ENCODE measurements at places on chromosomes 12 and 14.

- no peak for DNase-seq
Measured at GRCh38 chr14:68944162-68944561, 34.9 kb downstream of the ACTN1 start.

DNA sequence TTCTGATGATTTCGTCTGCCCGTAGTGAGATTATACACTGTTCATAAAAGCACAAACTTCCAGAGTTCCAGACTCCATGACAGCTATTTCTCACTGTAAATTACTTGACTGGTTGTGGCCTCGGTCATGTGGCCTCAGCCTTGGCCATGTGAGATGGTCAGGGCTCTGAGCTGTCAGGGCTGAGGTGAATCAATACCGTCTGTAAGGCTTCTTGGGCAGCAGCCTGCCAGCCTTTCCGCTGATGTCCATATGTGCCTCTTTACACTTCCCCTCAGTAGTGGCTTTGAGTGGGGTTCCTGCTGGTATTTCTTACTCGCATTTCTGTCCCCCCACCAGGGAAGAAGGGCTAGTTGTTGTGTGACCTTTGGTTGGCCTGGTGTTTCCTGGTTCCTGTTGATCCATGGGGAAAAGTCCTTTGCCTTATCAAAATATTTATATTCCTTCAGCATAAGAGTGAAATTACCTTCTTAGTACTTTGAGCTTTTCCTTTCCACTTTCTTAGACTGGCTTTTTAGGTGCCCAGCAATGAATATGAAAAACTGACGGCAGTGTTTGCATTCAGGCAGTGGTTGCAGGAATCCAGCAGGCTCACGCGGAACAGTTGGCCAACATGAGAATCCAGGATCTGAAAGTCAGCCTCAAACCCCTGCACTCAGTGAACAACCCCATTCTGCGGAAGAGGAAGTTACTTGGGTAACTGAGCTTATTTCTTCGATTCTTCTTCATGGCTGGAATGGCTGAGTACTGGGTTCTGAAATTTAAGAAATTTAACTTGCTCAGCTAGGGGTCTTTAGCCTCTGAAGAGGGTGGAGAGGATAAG is 46.1 kb downstream of the MAPKAPK5 start:
- DNase-seq, result no peak

GRCh38 chr12:24688601-24689000 is 260.3 kb downstream of the BCAT1 start:
- no peak for DNase-seq

- no peak for DNase-seq
Measured at GRCh38 chr12:77294016-77294415, 228.6 kb upstream of the E2F7 start.

- DNase-seq, result no peak
Measured at GRCh38 chr12:31772685-31773222, 43.9 kb upstream of the AMN1 start.

DNA sequence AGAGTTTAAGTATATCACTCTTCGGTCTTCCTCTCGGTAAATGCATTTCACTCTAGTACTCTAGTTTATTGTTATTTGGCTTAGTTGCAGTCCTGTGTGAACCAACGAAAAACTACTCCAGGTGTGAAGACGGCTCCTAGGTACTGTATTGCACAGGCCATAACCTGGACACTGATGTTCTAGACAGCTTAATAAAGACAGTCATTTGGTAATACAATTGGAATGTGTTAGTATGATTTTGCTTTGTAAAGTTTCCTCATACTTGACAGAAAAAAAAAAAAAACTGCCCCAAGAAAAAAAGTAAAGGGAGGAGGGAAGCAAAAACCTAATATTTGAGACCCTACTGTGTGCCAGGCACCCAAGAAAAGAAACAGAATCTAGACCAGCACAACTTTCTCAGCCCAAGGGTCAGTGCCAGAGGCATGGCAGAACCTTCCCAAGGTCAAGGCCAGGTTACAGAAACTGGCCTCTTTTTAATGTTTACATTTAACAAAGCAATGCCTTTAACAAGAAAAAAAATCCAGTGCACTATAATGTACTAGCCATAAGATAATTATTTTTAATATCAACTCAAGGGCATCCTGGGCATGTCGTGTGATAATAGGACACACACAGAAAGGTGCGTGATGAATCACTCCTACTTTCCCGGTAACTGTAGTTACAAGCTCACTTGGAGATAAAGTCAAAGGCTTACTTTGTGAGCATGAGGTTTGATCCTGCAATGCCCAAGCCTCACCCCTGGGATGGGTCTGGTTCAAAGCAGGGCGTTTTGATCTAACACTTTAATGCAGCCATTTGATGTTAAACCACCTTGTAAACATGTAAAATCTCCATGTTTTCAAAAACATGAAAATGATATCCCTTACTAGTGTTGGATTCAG is 110.6 kb downstream of the BMP4 start:
- DNase-seq, result no peak

DNA sequence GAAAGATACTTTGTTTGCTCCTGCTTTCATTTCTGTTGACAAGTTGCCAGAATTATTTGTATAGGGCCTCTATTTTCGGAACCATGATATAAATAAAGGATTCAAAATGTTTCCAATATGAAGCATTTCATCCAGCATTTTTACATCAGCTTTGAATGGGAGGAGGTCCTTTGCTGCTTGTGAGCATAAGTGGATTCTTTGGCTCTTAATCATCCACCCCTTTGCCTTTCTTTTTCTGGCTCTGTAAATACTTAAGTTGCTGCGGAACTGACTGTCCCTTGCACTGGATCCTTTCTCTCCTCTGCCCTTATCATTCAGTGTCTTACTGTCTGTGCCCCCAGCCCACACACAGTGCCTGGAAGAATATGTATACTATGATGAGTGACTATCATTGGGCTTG is 357.3 kb upstream of the RGS6 start:
- DNase-seq, result no peak

- no peak for DNase-seq
Measured at GRCh38 chr14:76770521-76771436, 9.5 kb downstream of the VASH1 start.

DNA sequence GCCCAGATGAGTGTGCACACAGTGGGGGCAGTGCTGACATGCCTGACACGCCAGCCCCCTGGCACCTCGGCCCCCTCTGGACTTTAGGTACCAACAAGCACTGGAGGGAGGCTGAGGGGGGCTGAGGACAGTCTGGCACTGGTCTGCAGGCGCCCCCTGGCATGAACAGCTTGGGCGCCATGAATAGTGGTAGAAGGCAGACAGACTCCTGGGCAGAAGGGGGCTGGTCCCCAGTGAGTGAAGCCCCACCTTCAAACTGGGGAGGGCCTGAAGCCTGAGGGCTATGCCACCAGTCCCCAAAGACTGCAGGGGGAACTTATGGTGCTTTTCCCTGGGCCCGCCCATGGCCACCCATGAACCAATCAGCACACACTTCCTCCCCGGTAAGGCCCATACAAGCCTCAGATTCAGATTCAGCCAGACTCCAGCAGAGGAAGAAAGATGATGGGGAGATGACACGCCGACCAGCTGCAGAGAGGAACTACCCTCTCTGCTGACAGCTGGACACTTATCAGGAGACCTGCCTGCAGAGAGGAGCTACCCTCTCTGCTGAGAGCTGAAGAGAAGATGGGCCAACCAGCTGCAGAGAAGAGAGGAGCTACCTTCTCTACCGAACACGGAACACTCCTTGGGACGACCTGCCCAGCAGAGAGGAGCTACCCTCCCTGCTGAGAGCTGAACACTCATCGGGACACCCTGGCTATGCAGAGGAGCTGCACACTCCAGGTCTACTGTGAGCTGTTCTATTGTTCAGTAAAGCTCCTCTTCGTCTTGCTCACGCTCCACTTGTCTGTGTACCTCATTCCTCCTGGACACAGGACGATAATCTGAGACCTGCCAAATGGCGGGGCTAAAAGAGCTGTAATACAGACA is 324.5 kb downstream of the PCNX1 start:
- DNase-seq, result no peak

- DNase-seq, result no peak
Measured at GRCh38 chr14:101352567-101352966, 208.7 kb upstream of the DIO3 start.

DNA sequence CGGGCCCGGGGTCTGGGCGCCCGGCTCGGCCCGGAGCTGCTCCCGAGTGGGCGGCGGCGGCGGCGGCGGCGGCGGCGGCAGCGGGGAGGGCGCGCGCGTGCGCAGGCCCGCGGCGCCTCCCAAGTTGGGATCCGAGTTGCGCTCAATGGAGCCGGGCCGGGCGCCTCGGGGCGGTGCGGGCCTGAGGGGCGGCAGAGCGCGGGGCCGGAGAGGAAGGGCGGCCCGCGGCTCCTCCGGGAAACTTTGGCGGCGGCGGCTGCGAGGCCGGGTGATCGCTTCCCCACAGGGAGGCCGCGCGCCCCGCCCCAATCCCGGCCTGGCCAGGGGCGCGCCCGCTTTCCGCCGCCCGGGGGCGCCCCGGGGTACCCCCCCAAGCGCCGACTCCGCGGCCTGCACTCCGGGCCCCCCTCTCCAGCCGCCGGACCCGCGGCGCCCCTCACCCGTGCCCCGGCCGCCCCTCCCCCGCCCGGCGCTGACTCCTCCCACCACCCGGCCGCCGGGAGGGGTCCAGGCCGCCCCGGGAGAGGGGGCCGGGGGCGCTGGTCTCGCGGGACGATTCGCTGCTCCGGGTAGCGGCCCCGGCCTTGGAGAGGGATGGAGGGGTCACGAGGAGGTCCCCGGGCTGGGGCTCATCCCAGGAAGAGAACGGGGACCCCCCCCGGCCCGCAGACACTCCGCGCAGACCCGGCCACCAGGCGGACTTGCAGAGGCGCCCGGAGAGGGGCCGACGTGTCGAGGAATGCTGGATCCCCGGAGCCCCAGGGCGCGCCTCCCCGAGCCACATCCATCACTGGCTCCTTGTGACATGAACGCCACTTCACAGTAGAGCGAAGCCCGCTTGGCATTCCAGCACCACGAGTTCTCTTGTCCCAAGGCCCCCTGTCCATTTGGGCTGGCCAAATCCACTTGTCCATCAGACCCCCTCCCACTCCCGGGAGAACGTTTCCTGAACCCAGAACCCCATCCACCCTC is at the start of gene RILPL1:
Gene RILPL1 (minus strand): TSS at position 48 of the 972 bp plus-strand sequence. CDS start 237 bp downstream, outside the sequence.
- no peak for DNase-seq

DNA sequence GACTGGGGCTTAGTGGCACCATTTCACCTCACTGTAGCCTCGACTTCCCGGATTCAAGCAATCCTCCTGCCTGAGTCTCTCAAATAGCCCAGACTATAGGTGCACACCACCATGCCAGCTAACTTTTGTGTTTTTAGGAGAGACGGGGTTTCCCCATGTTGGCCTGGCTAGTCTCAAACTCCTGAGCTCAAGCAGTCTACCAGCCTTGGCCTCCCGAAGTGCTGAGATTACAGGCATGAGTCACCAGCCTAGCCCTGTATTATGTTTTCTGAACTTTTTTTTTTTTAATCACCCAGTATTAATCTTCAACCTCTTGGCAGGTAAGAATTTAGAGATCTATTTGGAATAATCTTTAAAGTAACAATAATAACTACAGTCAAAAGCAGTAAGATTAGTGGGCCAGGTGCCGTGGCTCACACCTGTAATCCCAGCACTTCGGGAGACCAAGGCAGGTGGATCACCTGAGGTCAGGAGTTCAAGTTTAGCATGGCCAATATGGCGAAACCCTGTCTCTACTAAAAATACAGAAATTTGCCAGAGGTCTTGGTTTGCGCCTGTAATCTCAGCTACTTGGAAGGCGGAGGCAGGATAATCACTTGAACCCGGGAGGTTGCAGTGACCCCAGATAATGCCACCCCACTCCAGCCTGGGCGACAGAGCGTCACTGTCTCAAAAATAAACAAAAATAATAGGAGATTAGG is 8.6 kb downstream of the NANOG start:
- DNase-seq, result no peak

DNA sequence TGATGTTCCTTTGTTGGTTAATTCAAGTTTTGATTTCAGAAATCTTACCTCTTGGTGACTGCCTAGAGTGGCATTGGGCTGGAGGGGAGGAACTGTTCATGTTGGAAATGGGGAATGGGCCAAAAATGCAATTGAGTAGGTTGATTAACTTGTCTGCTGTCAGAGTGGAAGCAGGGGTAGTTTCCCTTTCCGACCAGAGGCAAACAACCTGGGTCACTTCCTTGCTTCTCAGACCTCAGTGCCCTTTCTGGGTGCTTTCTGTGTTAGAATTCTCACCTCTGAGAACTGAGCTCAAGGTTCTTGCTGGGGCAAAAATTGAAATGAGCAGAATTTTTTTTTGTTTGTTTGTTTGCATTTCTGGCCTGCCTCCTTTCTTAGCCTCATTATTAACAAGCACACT is 2.3 kb upstream of the M6PR start:
- DNase-seq, result no peak

GRCh38 chr12:127241072-127241817 is 1025.7 kb upstream of the TMEM132C start:
- DNase-seq, result no peak

DNA sequence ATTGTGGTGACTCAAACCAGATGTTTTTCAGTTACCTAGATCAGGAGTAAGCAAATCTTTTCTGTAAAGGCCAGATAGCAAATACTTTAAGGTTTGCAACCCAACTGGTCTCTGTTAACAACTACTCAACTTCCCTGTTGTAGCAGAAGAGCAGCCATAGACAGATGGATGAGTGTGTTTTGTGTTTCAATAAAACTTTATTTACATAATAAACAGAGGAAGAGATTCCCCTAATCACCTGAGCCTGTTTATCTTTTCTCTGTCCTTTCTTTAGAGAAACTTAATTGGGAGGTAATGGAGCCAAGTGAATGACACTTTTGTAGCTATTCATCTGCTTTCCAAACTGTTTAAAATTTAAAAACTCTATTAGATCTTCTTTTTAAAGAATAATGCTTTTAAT is 365.1 kb downstream of the IPO8 start:
- no peak for DNase-seq

GRCh38 chr14:52013984-52014600 is 24.7 kb downstream of the RTRAF start:
- no peak for DNase-seq

GRCh38 chr12:131830914-131831571 is 2.9 kb downstream of the MMP17 start:
- no peak for DNase-seq

GRCh38 chr14:70086685-70087379 is 101.9 kb downstream of the SLC8A3 start:
- DNase-seq, result no peak

- DNase-seq, result no peak
Measured at GRCh38 chr12:88571543-88571942, 8.7 kb downstream of the KITLG start.

DNA sequence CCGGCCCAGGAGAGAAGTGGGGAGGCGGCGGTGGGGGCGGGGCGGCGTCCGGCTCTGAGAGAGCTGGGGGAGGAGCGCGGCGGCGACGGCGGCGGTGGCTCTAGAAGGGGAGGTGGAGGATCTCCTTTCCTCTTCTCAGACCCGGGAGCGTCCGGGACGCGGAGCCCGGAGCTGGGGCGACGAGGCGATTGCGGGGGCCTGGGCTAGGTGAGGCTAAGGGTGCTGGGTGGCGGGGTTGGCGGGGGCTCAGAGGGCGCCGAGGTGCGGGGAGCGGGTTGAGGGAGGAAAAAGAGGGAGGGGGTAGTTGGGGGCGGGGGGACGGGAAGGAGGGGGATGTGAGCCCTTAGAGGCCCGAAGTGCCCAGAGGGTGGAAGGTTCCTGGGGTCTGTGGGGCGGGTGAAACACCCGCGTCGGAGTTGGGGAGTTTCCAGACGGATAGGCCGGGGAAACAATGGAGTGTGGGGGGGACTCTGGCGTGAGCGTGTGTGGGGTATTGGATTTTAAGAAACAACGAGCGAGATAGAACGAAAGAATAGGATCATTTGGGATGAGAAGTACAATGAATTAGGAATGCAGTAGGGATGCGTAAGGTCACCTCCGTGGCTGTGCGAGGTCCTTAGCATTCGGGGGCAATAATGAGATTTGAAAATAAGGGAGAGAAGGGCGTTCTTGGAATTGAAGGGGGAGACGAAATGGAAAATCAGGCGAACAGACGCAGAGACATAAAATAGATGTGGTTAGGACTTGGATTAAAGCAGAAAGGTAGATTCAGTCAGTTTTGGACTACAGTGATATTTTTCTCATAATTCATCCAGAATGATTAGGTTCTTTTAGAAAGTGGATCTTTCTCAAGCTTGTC is at the start of gene SPATS2:
Gene SPATS2 (plus strand): TSS at position 82 of the 859 bp plus-strand sequence. CDS start 93,551 bp downstream, outside the sequence.
- DNase-seq, result no peak
